ENCODE measurements at places on chromosomes 4 and X. TPM values are rescaled to one million over a fixed set of nuclear protein-coding genes. Genes with fewer than 3 reads are reported as not detected.
A peak's percentile ranks its signal among the peaks of the same experiment; 100 is the strongest.

DNA sequence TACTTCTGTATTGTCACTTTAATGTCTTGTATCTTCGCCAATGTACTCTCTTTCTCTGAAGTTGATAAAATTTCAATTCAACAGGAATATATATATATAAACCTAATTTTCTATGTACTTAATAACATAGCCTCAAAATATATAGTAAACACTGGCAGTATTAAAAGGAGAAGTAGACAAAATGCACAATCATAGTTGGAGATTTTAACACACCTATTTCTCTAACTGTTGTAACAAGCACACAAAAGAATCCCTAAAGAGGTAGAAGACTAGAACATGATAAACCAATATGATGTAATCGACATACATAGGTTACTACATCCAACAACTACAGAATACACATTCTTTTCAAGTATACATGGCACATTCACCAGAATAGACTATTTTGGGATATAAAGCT is 65.5 kb downstream of the ZNF81 start:
- DNase-seq, result no peak

DNA sequence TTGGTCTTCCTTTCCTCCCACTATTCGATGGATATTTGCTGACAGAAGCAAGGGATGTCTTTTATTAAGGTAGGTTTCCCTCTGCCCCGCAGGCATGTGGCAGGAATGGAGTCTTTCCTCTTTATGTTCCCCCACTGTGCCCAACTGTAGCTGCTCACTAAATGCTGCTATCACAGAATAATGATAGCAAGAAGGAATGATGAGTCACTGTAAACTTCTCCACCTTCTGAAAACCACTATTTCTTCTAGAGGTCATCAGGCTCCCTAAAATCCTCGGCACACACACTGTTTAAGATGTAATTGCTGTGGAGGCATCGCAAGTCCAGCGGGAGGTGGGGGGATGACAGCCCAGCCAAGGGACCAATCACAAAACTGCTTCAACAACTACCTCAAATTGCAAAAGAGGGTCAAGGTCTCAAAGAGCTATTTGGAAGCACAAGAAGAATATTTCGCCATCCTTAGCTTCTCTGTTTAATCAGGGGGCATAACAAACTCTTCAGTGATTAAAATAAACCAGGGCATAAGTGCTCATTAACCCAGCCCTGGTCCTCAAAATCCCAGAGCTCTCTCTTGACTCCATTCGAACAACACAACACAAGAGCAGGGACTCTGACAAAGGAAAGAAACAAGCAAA is 13.9 kb downstream of the QDPR start:
- no peak for DNase-seq

- DNase-seq, result no peak
Measured at GRCh38 chrX:143634309-143634662, 1.6 kb downstream of the SLITRK4 start.

DNA sequence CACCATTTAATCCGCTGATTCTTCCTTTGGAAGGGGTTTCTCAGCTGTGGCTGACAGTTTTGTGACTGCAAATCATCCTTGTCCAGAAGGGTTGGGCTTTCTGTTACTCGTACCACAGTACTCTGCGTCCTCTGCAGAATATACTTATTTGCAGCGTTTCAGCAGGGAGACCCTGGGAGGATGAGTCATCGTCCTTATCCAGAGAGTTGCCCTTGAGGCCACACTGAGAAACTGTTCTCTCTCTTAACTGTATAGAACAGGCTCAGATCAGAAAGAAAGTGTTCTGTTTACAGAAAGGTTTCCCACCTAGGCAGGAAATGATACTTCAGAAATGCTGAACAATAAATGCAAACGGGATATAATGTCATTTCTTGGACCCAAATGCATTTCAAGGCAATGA is 47.8 kb upstream of the DDX53 start:
- no peak for DNase-seq

DNA sequence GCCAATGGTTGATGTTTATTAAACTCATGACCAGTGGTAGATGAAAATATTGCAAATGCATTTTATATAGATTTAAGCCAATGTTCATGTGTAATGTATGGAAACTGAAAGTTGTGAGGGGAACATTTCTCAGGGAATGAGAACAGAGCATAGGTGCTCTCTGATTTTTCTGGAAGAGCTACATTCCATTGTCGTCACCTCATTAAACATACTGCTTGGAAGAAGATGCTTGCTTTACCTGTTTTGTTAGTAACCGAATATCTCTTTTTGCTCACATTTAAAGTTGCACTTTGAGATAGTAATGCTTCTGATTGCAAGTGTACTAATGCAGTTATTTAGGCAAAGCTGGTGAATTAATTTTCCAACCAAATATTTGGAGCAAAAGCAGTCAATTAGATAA is 93.8 kb upstream of the CLCN4 start:
- no peak for DNase-seq

DNA sequence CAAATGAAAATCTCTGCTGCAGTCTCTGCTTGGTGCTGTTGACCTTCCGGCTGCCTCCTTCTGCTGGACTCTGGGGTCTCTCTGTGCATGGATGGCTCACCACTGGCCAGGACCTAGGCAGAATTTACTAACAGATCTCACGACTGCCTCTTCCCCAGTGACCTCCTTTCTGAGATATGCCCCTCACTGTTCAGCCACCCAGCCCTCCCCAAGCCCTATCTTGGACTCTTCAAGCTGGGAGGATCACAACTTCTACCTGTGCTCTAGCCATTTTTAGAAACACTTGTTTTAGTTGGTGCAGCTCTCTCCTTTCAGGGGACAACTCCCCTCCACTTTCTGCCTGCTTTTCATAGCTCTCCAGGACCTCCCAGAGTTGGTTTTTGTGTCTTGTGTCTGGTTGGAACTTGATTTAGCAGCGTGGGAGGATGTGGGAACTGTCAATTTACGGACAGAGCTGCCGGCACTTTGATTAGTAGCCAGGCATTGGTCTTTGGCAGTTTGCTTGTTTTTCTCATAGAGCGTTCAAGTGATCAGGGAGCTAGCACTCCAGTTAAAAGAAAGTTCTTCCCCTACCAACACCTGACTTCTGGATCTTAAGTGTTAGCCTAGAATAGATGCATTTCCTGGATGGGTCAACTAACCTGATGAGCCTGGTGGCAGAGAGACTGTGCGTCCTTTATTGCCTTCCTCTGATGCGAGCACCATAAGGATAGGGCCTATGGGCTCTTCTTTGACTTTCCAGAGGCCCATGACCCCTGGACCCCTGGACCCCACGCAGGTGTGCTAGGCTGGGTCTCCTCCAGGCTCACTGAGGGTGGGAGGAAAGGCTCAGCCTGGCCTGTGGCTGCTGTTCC is 6.5 kb downstream of the RGS12 start:
- no peak for DNase-seq

DNA sequence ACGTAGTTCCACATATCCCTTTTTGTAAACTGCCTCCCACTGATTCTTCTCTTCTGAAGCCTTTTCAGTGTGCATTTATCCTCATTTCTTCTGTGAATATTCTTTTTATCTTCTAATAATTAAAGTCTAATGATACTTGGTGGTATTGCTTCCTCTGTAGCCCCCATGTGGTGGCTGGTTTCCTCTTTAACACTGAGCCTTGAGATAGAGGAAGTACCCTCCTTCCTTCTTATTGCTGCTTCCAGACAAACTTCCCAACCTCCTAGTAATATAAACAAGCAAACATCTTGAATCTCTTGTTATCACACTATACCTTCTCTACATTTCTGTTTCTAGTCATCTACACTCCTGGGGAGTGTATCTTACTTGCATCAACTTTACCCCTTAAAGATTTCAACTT is 310.5 kb upstream of the GIMD1 start:
- no peak for DNase-seq

DNA sequence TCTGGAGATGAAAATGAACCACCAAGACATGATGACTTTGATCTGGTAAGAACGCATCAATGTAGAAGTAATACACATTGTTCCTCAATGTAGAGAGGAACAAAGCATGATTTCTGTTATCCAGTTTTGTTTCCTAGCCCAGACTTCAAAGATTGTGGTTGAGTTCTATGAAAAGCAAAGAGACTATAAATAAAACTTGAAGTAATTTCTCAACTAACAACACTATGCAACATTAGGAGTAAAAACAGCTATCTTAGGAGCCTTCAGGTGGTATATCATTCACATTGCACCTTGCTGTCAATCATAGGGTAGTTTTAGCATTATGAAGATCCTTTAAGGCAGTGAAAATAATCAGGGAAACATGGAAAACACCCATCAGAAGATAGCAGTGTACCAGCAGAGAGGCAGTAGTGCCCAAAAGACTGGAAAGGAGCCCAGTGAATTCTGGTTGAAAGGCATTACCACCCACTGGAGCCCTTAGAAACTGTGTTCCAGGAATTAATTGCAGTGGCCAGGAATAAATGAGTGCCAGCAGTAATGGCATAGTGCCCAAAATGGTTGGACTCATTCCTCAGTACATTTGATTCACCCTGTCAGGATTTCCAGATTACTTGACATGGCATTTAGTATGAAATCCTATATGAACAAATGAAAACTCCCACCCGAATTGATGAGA is 300.7 kb upstream of the CXXC4 start:
- no peak for DNase-seq

DNA sequence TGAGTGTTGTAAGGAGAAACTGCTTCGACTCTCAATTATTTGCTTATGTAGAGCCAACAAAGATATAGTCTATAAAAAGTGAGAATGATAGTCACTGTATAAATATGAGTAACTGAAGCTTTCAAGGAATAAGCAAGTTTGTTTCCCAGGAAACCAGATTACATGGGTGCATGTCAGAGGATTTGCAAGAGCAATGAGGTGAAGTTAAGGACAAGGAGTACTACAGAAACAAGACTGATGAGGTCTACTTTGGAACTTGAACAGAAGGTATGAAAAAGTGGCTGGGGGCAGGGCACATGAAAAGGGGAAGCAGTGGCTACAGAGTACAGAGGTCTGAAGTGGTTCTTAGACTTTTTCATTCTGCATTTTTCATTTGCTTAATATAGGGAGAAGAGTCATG is 321.0 kb upstream of the CXXC4 start:
- peak; percentile 24 for DNase-seq

GRCh38 chr4:140252141-140252741 is 98.3 kb upstream of the MAML3 start:
- no peak for DNase-seq

- DNase-seq, result no peak
Measured at GRCh38 chr4:137000432-137000831, 531.9 kb downstream of the PCDH18 start.

GRCh38 chrX:151359341-151359740 is 37.7 kb upstream of the VMA21 start:
- DNase-seq, result no peak

- DNase-seq, result no peak
Measured at GRCh38 chr4:56972809-56973208, 4.6 kb downstream of the NOA1 start.

GRCh38 chrX:153862369-153863250 is 23.4 kb downstream of the L1CAM start:
- no peak for DNase-seq

GRCh38 chr4:1241466-1241935 is 7.4 kb downstream of the CTBP1 start:
- no peak for DNase-seq

GRCh38 chr4:141643557-141643956 is 7.2 kb downstream of the IL15 start:
- DNase-seq, result no peak

RNF175 gene
- 7.3 TPM for polyA plus RNA-seq

MAN2B2 gene
- 15.9 TPM for polyA plus RNA-seq

PPARGC1A gene
- 4.9 TPM for polyA plus RNA-seq

MAGEA12 gene
- polyA plus RNA-seq, result not detected

GYPB gene
- 9.9 TPM for polyA plus RNA-seq
